ENCODE measurements at places on chromosomes 13 and 19. TPM values are rescaled to one million over a fixed set of nuclear protein-coding genes. Genes with fewer than 3 reads are reported as not detected.

ZNF99 gene
- not detected for total RNA-seq

RNF225 gene
- not detected for total RNA-seq

SELENOV gene
- total RNA-seq: not detected

MBD3L2 gene
- total RNA-seq: not detected

SYCN gene
- not detected for total RNA-seq

CEBPA gene
- total RNA-seq: 0.11 TPM

ZNF530 gene
- total RNA-seq: 5.1 TPM

SYNGR4 gene
- total RNA-seq: not detected

FAM83E gene
- total RNA-seq: 0.77 TPM

DHDH gene
- not detected for total RNA-seq

ZSCAN4 gene
- not detected for total RNA-seq

CKM gene
- 0.12 TPM for total RNA-seq

LRRC8E gene
- total RNA-seq: 10.7 TPM

STK11 gene
- 104 TPM for total RNA-seq

MPND gene
- total RNA-seq: 5.6 TPM

ETHE1 gene
- total RNA-seq: 89.6 TPM

FFAR3 gene
- total RNA-seq: not detected

All from uterine smooth muscle cell (primary cell).